CD8-positive, alpha-beta T cell (primary cell): ENCODE measurements at places on chromosomes 5 and 9.

- DNase-seq, result no peak
These were observed 20.3 kb downstream of the OSTF1 start for GRCh38 chr9:75108571-75108970.

DNA sequence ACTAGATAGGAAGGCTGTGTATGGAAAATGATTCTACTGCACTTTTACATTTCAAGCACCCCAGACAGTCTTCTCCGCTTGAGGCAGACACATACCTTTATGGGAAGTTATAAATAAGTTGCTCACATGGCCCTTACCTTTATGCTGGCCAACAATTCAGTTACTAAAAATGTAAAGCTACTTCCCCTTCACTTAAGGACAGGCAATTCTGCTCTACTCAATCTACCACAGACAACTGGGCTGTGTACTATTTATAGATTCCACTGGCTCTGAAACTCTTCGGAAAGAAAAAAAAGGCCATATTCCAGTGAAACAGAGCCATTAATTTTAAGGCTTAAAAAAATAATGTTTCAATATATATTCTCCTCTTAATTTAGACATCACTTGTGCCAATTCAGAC lies 59.4 kb downstream of the ELAVL2 start:
- DNase-seq, result no peak

DNA sequence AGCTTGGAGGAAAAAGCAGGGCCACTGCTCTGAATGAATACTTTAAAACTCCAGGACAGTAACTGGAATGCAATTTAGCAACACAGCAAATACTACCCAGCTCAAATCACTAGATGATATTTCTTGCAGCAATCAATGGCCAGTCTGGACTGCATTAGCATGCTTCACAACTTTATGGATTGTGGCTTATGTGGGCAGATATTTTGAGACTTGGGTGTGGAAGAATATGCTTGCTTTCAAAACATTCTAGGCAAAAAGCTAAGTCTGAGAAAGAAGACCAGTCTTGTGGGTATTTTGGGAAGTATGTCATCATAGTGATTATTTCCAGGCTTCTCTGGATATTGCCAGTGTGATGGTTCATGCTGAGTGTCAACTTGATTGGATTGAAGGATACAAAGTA lies 3.1 kb downstream of the RANBP3L start:
- no peak for DNase-seq

GRCh38 chr5:141617682-141618029 lies 1.1 kb downstream of the DIAPH1 start:
- DNase-seq, result no peak

DNA sequence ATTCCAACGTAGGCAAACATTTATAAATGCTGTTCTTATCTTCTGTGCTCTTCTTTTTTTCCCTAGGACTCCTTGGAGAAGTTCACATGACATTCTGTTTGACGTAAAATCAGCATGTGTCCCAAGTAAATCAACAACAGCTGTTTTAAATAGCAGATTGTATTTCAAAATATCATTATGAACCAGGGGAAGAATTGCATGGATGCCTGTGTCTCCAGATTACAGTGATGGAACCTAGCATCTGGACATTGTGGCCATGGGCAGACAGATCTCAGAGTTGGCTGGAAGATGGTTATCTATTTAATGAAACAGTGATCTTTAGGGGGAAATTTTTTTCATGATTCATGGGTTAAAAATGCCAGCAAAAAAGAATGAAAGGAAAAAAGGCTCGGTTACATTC lies 222.0 kb downstream of the MAN2A1 start:
- no peak for DNase-seq

GRCh38 chr5:77167695-77168121 lies 42.8 kb upstream of the PDE8B start:
- no peak for DNase-seq

DNA sequence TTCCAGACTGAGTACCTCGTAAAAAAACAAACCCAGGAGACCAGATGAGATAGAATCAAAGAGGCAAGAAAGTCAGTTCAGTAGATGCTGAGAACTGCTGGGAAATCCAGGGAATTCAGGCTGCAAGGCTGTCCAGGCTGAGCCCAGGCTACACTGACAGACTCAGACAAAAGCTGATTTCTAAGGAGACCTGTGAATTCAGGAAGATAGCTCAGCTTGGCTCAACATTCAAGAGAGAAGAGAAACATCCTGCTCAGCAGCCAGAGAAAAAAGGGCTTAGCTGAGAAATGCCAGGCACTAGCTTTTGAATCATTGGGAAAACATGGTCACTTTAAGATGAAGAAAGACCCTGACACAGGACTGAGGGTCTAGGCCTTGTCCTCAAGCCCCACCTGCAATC lies 118.2 kb upstream of the SLC44A1 start:
- DNase-seq, result no peak

DNA sequence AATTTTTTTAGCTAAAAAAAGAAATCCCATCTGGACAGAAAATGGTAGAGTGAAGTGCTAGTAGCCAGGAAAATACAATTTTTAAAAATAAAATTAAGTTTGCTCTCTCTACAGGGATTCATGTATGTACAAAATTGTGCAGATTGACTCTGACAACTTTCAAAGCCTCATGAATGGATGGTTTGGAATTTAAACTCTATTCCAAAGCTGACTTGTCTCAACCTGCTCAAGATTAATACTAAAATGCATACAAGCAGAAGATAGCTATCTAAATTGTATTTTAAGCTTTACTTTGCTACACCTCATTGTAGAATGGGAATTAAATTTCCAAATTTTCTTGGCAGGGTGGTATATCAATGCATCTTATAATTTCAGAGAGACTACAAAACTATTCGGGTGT lies 257.6 kb downstream of the RFX3 start:
- DNase-seq, result no peak
